SJCRH30 (cell line): ENCODE measurements at places on chromosomes 16 and 17. TPM values are rescaled to one million over a fixed set of nuclear protein-coding genes. Genes with fewer than 3 reads are reported as not detected.

DNA sequence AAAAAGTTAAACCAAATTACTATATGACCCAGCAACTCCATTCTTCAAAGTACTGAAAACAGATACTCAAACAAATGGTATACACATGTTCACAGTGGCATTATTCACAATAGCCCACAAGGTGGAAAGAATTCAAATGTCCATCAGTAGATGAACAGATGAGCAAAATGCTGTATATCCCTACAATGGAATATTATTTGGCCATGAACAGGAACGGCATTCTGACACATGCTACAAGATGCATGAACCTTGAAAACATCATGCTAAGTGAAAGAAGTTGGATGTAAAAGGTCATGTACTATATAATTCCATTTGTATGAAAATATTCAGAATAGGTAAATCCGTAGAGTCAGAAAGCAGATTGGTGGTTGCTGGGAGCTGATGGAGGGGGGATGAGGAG lies 73.5 kb upstream of the XYLT1 start:
- H3K27ac ChIP-seq = no peak overlapping the region
- H3K27me3 ChIP-seq = no peaks in the 10 kb centered on the region
- no peak overlapping the region for H3K4me3 ChIP-seq
- H3K4me1 ChIP-seq = no peaks in the 10 kb centered on the region
- no peak for DNase-seq
- no peaks in the 10 kb centered on the region for H3K36me3 ChIP-seq

Gene HOXB5
- total RNA-seq = 0.51 and 0.61 TPM in 2 replicates

- no peak overlapping the region for H3K27ac ChIP-seq
- no peaks in the 10 kb centered on the region for H3K36me3 ChIP-seq
- no peak for DNase-seq
- no peaks in the 10 kb centered on the region for H3K4me1 ChIP-seq
- H3K27me3 ChIP-seq = no peaks in the 10 kb centered on the region
These were observed 4.0 kb upstream of the DLX4 start for GRCh38 chr17:49964769-49965523.

Gene BICDL2
- not detected in 2 replicates for total RNA-seq

DNA sequence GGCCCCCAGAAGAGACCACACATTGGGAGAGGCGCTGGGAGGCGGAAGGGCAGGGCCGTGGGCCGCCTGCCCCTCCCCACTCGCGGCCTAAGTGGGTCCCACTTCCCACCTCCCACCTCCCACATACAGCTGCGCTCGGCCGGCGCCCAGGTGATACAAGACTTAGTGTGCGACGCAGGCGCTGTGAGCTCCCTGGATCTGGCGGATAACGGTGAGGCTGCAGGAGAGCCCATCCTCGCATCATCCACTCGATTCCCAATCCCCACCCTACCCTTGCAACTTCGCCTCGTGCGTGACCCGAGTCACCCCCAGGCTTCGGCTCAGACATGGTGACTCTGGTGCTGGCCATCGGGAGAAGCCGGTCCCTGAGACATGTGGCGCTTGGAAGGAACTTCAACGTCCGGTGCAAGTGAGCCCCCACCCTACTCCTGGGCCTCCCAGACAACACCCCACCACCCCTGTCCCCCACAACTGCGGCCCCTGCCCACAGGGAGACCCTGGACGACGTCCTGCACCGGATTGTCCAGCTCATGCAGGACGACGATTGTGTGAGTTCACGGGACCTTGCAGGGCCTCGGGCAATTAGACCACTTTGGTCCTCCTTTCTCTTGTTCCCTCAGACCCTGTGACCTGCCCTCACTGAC lies 3.9 kb downstream of the CARMIL2 start:
- H3K4me1 ChIP-seq = no peaks in the 10 kb centered on the region
- H3K27ac ChIP-seq = no peak overlapping the region
- H3K4me3 ChIP-seq = no peak overlapping the region
- no peaks in the 10 kb centered on the region for H3K36me3 ChIP-seq

Gene QPRT
- total RNA-seq = 51.0 and 51.9 TPM in 2 replicates

Gene MYH8
- 0.16 and 0.18 TPM in 2 replicates for total RNA-seq

Gene HOXB4
- 3.7 and 4.3 TPM in 2 replicates for total RNA-seq

DNA sequence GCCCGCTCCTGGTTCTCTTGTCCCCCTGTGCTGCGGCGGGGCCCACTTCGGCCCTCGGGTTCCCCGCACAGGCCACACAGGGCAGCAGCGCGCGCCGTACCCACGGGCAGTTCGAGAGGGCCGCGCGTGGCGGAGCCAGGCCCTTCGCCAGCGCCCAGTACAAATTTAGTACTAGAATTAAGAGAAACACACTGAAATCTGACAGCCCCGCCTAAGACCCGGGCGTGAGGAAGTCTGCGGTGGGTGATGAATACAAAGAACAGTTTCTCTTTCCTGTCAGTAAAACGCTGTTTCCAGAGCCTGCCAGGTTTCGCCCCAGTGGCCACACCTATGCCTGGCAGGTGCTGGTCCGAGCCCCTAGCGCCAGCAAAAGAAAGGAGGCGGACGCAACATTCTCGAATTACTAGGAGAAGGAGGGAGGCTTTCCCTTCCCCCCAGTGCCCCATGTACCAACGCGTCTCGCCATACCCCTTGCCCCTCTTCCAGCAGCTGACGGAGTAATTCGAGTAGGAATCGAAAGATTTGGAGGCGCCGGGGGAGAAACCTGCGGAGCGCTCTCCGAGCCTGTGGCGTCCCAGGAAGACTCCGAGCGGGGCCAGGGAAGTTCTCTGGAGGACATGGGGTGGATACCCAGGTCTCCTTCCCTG lies 591 bp upstream of the SLFN5 start:
- peaks cover 10% of the 10 kb centered on the region for H3K4me1 ChIP-seq
- peak overlapping the region; percentile 66 for H3K4me3 ChIP-seq

Gene TP53TG3F
- 0.16 TPM in 1 of 2 replicates, not detected in the other for total RNA-seq

Gene SLFN12L
- total RNA-seq = not detected in 2 replicates

- H3K27ac ChIP-seq = no peak within 1 kb of the TSS
- no peaks in the 10 kb centered on the region for H3K27me3 ChIP-seq
- H3K36me3 ChIP-seq = peaks cover 38% of the 10 kb centered on the region
- no peak within 1 kb of the TSS for H3K4me3 ChIP-seq
- DNase-seq = no peak
These were observed at the start of gene FN3K for GRCh38 chr17:82734987-82735866. Gene FN3K, plus strand, starts transcription at chr17:82735615. Its CDS starts 22 bp downstream, at chr17:82735637.

DNA sequence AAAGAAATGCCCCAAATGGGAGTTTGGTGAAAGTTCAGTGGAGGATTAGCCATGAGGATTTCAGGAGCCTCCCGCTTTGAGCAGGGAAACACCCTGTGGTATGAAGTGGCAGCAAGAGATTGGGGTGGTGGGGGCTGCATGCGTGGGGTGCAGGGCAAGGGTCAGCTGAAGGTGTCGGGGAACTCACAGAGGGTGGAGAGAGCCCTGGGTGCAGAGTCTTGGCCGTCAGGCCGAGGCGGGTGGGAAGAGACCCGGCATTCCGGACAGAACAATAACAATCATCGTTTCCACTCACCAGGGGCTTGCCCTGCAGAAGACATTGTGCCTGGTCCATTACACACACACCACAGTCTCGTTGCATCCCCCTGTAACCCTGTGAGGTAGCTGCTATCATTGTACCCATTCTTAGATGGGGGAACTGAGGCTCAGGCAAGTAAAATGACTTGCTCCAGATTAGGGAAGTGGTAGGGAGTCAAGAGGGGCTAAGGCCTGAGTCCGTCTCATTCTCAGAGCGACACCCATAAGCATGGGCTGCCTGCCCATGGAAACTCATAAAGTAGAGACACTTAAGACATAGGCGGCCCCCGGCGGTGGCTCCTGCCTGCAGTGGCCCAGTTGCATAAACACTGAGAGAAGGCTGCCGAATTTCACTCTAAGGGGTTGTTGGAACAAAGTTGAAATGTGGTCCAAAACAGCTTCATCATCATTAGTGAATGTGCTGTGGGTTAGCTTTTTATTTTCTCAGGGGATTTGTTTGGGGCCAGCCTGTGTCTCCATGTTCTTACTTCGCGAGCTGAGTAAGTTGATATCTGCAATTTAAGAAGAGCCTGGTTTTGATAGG lies 93.3 kb downstream of the CMIP start:
- no peaks in the 10 kb centered on the region for H3K36me3 ChIP-seq
- peak overlapping the region; percentile 21 for H3K4me3 ChIP-seq
- peaks cover 15% of the 10 kb centered on the region for H3K4me1 ChIP-seq
- H3K27me3 ChIP-seq = no peaks in the 10 kb centered on the region

GRCh38 chr16:73016488-73016830 lies 31.5 kb downstream of the ZFHX3 start:
- H3K27me3 ChIP-seq = no peaks in the 10 kb centered on the region
- no peak overlapping the region for H3K4me3 ChIP-seq
- no peak overlapping the region for H3K27ac ChIP-seq
- no peaks in the 10 kb centered on the region for H3K36me3 ChIP-seq
- no peak for DNase-seq
- H3K4me1 ChIP-seq = peaks cover 23% of the 10 kb centered on the region

- no peak overlapping the region for H3K27ac ChIP-seq
- no peak for DNase-seq
- H3K36me3 ChIP-seq = no peaks in the 10 kb centered on the region
- H3K4me3 ChIP-seq = no peak overlapping the region
These were observed 30.2 kb upstream of the ST6GALNAC1 start for GRCh38 chr17:76673729-76674128.

Gene KRT33A
- total RNA-seq = not detected in 2 replicates

DNA sequence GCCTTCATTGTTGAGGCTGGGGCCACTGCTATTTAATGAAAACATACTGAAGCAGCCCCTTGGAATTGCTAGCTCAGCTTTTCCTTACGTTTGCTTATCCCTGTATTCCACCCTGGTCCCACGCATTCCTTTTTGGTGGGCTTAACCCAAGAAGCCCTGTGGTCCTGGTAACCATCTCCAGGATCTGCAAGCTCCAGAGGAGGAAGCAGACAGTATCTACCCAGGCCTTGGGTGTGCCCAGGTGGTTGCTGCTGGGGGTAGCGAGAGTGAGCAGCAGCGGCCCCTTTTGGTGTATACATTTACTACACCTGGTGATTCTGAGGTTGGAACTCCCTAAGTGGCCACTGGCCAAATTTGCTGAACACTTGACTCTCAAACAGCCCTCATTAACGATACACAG lies 97.7 kb downstream of the CBLN1 start:
- no peaks in the 10 kb centered on the region for H3K27me3 ChIP-seq
- no peak overlapping the region for H3K4me3 ChIP-seq
- no peak for DNase-seq
- 0 out of 2 replicates have a peak, but pooled peaks cover 3% of the 10 kb centered on the region for H3K4me1 ChIP-seq
- no peak overlapping the region for H3K27ac ChIP-seq
- no peaks in the 10 kb centered on the region for H3K36me3 ChIP-seq

Gene LLGL1
- total RNA-seq = 75.0 and 78.3 TPM in 2 replicates

Gene UBTF
- total RNA-seq = 76.6 and 78.9 TPM in 2 replicates

- peaks cover 4% of the 10 kb centered on the region; the same call in 1 of the 2 replicates for H3K4me1 ChIP-seq
- no peak for DNase-seq
- H3K4me3 ChIP-seq = no peak overlapping the region
- no peak overlapping the region for H3K27ac ChIP-seq
- no peaks in the 10 kb centered on the region for H3K27me3 ChIP-seq
- H3K36me3 ChIP-seq = peaks cover 36% of the 10 kb centered on the region
These were observed 2.8 kb downstream of the ZNF629 start for GRCh38 chr16:30784215-30784614.

GRCh38 chr17:55177159-55177854 lies 87.5 kb upstream of the HLF start:
- H3K4me1 ChIP-seq = peaks cover 26% of the 10 kb centered on the region
- no peak overlapping the region for H3K27ac ChIP-seq
- no peaks in the 10 kb centered on the region for H3K27me3 ChIP-seq
- H3K4me3 ChIP-seq = no peak overlapping the region
- H3K36me3 ChIP-seq = no peaks in the 10 kb centered on the region

GRCh38 chr17:58172369-58173071 lies 5.7 kb downstream of the OR4D2 start:
- H3K27me3 ChIP-seq = 0 out of 2 replicates have a peak, but pooled peaks cover 4% of the 10 kb centered on the region
- H3K4me1 ChIP-seq = no peaks in the 10 kb centered on the region
- no peak overlapping the region for H3K27ac ChIP-seq
- peak; percentile 55 for DNase-seq

DNA sequence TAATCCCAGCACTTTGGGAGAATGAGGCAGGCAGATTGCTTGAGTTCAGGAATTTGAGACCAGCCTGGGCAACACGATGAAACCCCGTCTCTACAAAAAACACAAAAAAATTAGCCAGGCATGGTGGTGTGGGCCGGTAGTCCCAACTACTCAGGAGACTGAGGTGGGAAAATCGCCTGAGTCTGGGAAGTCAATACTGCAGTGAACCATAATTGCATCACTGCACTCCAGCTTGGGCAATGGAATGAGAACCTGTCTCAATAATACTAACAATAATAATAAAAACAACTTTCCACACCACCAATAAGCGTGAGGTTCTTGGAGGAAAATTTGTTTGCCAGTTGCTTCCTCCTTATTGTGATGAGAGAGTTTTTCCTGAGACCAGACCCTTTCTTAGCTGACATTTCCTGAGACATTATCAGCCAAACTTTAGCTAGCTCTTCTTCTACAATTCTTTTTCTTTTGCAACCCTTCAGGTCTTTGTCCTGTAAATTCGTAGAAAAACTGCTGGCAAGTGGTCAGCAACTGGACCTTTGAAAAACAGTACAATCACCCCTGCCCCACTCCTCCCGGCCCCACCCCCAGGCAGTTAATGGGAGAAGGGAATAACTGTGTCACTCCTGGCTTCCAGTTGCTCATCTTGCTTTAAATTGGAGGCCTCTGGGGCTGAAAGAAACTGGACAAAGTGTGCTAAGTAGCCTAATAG lies 3.5 kb upstream of the EZH1 start:
- no peak overlapping the region for H3K27ac ChIP-seq
- H3K27me3 ChIP-seq = no peaks in the 10 kb centered on the region
- peaks cover 4% of the 10 kb centered on the region; the same call in 1 of the 2 replicates for H3K4me1 ChIP-seq
- H3K36me3 ChIP-seq = no peaks in the 10 kb centered on the region
- no peak overlapping the region for H3K4me3 ChIP-seq

Gene TMEM238L
- total RNA-seq = not detected in 2 replicates

GRCh38 chr16:82105107-82105506 lies 64.9 kb downstream of the MPHOSPH6 start:
- DNase-seq = no peak
- no peak overlapping the region for H3K4me3 ChIP-seq
- no peak overlapping the region for H3K27ac ChIP-seq
- H3K27me3 ChIP-seq = no peaks in the 10 kb centered on the region
- no peaks in the 10 kb centered on the region for H3K36me3 ChIP-seq

DNA sequence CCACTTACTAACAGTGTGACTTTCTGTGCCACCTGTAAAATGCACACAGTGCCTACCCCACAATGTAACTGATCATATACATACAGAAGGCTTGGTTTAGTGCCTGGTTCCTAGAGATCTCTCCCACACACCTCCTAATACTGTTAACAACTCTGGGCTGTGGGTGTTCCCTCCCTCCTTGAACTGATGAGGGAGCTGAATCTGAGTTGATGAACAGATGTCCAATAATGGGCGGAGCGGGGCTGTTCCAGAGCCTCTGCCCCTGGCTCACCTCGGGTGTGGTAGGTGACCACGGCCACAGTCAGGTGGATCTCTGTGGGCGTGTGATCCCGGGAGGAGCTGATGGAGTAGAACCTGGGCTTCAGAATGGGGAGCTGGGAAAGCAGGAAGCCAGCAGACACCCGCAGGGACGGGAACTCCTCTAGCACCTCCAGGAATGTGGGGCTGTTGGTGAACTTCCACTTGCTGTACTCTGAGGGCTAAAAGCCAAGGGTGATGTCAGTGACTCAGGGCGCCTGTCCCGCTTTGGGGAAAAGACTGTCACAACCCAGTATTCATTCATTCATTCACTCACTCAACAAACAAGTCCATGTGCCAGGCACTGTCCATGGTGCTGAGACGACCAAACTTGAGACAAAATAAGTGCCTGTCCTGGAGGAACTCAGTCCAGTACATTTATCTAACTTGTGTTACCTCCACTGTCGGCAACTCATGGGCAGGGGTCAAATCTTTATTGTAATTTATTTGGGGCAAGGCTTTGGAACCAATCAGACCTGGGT lies 37.6 kb downstream of the NOS2 start:
- 0 out of 2 replicates have a peak, but pooled peaks cover 4% of the 10 kb centered on the region for H3K27me3 ChIP-seq
- no peak overlapping the region for H3K27ac ChIP-seq
- no peaks in the 10 kb centered on the region for H3K4me1 ChIP-seq
- peak; percentile 64 for DNase-seq
- no peak overlapping the region for H3K4me3 ChIP-seq
- H3K36me3 ChIP-seq = no peaks in the 10 kb centered on the region
